ENCODE measurements at places on chromosomes 13 and 19.

- peaks cover 8% of the 10 kb centered on the region for H3K4me1 ChIP-seq
- DNase-seq = no peak
- no peak overlapping the region for H3K4me3 ChIP-seq
- no peak overlapping the region for H3K27ac ChIP-seq
Measured at GRCh38 chr19:38502410-38503076, 69.1 kb downstream of the RYR1 start.

GRCh38 chr19:29785360-29785759 lies 26.4 kb upstream of the CCNE1 start:
- H3K27me3 ChIP-seq = peaks cover 8% of the 10 kb centered on the region
- no peak overlapping the region for H3K27ac ChIP-seq
- no peak overlapping the region for H3K4me3 ChIP-seq
- H3K4me1 ChIP-seq = peaks cover 4% of the 10 kb centered on the region
- no peaks in the 10 kb centered on the region for H3K36me3 ChIP-seq
- DNase-seq = no peak

DNA sequence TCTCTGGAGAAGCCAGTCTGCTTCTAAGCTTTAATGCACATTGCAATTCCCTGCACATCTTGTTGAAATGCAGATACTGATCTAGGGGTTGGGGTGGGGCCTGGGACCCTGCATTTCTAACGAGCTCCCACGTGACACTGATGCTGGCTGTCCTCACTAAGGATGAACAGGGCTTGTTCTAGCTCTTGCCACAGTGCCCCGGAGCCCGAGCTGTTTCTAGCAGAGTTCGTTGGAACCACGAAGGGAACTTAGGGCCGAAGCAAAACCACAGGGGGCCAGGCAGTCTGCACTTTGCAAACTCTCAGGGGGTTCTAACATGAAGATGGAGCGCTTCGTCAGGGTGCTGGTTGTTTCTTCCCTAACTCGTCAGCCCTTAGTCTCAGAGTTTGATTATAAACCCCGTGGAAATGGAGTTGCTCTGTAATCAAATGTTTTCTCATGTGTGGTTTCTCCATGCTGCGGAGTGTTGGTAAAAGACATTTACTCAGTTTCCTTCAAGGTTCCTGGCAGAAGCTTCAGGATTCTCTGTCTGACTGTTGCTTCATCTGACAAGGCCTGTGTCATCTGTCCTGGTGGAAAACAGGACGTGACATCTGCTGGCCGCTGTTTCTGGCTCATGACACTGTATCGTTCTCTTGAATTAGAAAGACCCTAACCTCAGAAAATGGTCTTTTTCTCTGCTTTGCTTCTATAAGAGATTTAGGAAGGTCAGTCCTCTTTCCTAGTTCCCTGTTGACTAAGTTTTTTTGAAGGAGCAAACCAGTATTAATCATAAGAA lies 221.5 kb downstream of the TEX29 start:
- DNase-seq = no peak
- H3K4me1 ChIP-seq = no peaks in the 10 kb centered on the region
- H3K4me3 ChIP-seq = no peak overlapping the region
- H3K36me3 ChIP-seq = no peaks in the 10 kb centered on the region

- no peak overlapping the region for H3K4me3 ChIP-seq
- peak; percentile 39 for DNase-seq
- no peak overlapping the region for H3K27ac ChIP-seq
Measured at GRCh38 chr13:100131863-100132574, 43.1 kb downstream of the PCCA start.

DNA sequence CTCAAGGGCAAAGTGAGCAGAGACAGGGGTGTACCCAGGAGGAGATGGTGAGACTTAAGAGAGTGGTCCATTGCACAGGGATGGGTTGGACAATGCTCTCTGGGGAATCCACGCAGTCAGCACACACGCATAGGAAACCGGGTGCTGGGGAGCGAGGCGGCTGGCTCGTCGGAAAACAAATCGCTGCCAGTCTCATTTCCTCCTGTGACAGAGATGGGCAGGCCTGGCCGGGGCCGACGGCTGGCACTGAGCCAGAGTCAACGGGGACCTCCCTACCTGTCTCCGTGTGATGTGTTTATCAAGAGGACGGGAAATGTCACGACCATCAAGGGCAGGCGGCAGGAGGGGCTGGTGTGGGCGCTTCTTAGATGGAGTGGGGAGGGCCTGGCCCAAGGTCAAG lies 27.3 kb downstream of the PTPRS start:
- peak overlapping the region; percentile 37 for H3K27ac ChIP-seq
- peaks cover 7% of the 10 kb centered on the region for H3K4me1 ChIP-seq
- peak; percentile 84 for DNase-seq
- peaks cover 7% of the 10 kb centered on the region for H3K27me3 ChIP-seq
- peaks cover 4% of the 10 kb centered on the region for H3K36me3 ChIP-seq
- H3K4me3 ChIP-seq = peak overlapping the region; percentile 29
